ENCODE measurements at places on chromosomes 13 and 19.
A peak's percentile ranks its signal among the peaks of the same experiment; 100 is the strongest.

GRCh38 chr13:52848455-52849195 is at the start of gene PCDH8:
TSS of gene PCDH8 (minus strand) at chr13:52848640. CDS start at chr13:52848436, 204 bp downstream.
- no peak for DNase-seq

- DNase-seq = peak; percentile 94
Observed at GRCh38 chr13:40102854-40103253, 447.4 kb downstream of the COG6 start.

DNA sequence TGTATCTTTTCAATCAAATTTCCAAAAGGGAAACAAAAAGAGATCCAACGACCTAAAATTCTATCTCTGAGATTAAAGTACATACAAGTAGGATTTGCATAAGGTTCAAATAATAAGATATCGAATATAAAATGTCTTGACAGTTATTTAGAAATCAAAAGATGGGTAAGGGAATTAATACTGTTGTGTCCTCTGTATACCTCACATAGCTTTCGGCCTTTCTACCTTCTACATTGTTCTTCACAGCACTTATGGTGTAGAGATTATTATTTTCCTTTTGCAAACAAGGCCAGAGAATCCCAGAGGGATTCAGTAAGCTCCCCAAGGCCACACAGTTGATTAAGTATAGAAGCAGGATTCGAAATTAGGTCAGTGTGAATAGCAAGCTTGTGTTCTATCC is 403.6 kb downstream of the SPRY2 start:
- no peak for DNase-seq

GRCh38 chr19:19285686-19286085 is 12.6 kb upstream of the TM6SF2 start:
- DNase-seq = no peak

DNA sequence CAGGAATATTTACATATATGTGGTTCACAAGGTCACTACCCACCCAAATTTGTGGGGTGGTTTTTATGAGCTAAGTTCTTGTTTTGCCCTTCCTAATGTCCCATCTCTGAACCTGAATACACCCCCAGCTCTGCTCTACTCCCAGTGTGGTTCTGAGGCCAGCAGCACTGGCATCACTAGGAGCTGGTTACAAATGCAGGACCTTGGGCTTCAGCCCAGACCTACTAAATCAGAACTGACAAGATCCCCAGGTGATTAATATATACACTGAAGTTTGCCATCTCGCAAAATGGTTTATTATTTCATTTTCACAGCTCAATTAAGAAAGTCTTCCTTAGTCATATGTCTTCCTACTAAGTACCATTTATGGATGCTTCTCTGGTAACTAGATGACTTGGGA is 67.9 kb downstream of the FOXO1 start:
- no peak for DNase-seq

GRCh38 chr13:94583926-94584325 is 12.0 kb downstream of the TGDS start:
- no peak for DNase-seq

- DNase-seq = peak; percentile 63
Observed at GRCh38 chr19:19406878-19407632, 1.6 kb downstream of the GATAD2A start.

GRCh38 chr13:39550931-39551330 is 52.1 kb downstream of the LHFPL6 start:
- no peak for DNase-seq

DNA sequence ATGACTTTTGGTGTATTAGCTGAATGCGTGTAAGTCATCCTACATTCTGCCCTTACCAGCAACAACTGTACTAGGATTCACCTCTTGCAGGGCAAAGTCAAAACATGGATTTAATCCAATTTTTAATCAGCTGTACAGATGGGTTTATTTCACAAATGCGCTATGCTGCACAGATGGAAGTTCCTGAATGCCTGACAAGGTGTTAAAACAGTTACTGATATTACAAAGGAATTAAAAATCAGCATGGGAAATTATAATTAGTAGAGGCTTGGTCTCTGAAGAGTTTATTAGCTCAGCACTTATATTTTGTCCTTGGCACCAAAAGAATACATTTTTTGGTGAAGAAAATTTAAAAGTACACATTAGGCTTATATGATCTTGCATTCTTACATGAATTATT is 448.9 kb downstream of the PCDH9 start:
- DNase-seq = no peak

GRCh38 chr13:71785361-71785760 is 81.6 kb downstream of the DACH1 start:
- DNase-seq = no peak

- DNase-seq = no peak
Observed at GRCh38 chr13:90673746-90674145, 673.7 kb upstream of the MIR17HG start.

- peak; percentile 82 for DNase-seq
Observed at GRCh38 chr19:50368649-50369570, 3.5 kb upstream of the NAPSA start.

GRCh38 chr13:113002206-113002912 is 33.3 kb downstream of the MCF2L start:
- no peak for DNase-seq

DNA sequence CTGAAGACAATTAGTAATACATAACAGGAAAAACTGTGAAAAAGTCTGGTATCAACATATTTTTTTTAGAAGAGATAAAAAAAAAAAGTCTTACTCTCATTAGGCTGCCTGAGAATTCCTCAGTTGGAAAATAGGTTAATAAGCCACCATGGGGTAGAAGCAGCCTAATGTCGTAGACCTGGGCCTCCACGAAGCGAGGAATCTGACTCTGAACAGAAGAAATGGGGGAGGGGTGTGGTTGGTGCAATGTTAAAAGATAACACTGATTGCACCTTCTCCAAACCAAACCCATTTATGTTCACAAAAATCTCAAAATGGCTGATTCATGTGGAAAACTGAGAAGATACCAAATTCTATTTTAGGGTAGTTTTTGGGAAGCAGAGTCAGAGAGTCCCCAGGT is 62.4 kb downstream of the MPHOSPH8 start:
- DNase-seq = no peak

DNA sequence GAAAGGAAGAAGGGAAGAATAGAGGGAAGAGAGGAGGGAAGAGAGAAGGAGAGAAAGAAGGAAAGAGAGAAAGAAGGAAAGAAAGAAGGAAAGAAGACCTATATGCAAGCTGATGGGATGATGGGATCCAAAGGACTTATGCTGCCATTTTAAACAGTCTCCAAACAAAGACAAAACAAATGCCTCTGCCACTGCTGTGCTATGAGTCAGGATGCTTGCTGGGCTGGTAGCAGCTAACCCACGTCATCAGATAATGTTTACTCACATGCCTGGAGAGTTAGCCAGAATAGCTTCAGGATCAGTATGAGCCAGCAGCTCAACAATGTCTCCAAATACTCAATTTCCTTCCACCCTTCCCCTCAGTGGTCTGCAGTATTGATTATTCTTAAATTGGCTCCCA is 12.0 kb upstream of the ZNF274 start:
- DNase-seq = no peak

- DNase-seq = no peak
Observed at GRCh38 chr13:73338389-73338788, 279.6 kb downstream of the KLF5 start.

GRCh38 chr19:53961523-53962356 is 997 bp upstream of the CACNG8 start:
- no peak for DNase-seq

GRCh38 chr13:95352486-95352885 is 51.2 kb upstream of the ABCC4 start:
- DNase-seq = peak; percentile 1

DNA sequence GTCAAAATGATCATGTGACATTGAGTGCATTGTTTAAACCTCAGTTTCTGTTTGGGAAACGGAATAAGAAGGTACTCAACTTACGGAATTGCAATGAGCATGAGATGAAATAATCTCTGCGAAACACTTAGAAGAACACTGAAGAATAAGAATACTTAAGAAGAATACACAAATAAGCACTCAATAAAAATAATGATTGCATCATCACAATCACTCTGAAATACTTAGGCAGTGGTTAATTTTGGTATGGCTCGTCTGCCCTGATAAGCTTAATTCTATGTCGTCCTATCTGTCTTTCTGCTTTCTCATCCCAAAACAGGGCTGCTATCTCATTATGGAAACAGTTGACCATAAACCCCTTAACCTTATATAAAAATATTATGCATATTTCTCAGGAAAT is 823.6 kb downstream of the DIAPH3 start:
- DNase-seq = no peak

- DNase-seq = no peak
Observed at GRCh38 chr19:18119717-18120105, 22.1 kb downstream of the MAST3 start.

GRCh38 chr13:48532256-48532505 is 699 bp downstream of the RCBTB2 start:
- peak; percentile 69 for DNase-seq

DNA sequence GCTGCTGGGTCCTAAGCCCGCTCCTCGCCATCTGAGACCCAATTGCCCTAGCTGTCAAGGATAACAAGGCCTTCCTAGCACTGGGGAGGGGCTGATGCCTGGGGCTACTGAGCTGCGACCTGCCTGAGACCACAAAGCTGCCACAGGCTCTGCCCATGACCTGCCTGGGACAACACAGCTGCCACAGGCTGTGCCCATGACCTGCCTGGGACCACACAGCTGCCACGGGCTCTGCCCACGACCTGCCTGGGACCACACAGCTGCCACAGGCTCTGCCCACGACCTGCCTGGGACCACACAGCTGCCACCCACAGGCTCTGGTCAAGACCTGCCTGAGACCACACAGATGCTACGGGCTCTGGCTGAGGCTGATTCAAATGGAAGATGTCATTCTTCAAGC is 54.8 kb downstream of the EPS15L1 start:
- no peak for DNase-seq

GRCh38 chr13:26310470-26310869 is 56.5 kb downstream of the CDK8 start:
- DNase-seq = no peak

DNA sequence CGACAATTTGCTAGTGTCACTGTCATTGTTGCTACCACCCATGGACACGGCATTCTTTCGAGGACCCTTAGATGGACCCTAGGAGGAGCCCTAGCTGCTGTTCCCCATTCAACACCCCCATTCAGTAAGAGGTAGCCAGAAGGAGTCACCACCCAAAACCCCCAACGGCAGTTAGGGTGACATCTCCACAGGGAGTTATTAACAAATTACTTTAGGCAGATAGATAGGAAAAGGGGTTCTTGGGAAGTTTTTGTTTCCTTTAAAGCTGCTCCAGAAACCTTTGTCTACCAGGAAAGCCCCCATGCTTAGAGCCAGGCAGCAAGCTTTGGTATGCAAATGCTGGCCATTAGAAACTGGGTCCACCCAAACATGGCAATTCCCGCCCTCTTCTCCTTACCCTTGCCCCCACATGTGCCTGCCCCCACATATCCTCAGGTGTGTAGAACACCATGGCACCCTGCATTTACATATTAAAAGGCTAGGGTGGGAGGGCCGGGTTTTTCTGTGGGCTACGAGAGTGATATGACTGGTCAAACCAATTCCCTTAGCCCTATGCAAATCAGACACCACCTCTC is 190.9 kb downstream of the SLITRK6 start:
- no peak for DNase-seq

GRCh38 chr19:52748336-52748950 is 13.6 kb upstream of the ZNF611 start:
- DNase-seq = no peak

- DNase-seq = no peak
Observed at GRCh38 chr13:105929505-105929904, 606.0 kb downstream of the EFNB2 start.

DNA sequence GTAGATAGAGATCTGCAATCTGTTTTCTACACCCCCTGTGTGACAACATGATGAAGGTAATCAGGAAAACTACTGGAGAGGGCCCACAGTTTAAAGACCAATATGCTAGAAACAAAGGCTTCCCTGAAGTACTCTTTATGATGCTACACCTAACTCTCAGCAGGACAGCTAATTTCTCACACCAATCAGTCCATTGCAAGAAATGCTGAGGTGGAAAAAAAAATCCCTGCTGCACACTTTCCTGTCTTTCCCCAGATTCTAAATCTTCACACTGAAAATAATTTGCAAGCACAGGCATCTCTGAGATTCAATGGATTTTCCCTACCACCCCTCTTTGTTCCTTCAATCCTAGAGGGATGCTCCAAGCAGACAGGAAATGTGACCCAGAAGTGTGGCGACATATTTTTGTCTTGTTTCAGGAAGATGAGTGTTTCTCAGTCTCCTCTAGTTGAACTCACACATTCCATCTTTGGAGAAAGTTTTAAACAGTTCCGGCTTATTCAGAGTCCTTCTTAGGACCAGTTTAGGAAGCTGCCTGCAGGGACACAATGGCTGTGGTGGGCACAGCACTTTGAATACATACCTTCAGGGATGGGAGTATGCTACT is 671.6 kb downstream of the DIAPH3 start:
- DNase-seq = no peak

DNA sequence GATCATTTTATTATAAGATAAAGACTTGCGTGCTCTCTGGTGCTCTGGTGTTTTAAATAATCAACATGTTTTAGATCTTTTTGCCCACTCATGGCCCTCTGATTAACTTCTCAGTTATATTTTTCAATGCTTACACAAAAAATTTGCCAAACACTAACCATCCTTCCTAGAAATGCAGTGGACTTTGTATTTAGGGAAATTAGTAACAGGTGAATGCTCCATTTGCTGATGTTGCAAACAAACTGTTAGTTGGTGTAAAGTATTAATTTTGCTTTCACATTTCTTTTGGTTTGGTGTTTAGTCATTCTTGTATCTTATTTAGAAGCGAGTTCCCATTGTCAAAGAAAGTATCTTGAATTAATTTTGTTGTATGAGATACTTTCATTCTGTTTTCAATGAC is 2.7 kb downstream of the KL start:
- DNase-seq = no peak

DNA sequence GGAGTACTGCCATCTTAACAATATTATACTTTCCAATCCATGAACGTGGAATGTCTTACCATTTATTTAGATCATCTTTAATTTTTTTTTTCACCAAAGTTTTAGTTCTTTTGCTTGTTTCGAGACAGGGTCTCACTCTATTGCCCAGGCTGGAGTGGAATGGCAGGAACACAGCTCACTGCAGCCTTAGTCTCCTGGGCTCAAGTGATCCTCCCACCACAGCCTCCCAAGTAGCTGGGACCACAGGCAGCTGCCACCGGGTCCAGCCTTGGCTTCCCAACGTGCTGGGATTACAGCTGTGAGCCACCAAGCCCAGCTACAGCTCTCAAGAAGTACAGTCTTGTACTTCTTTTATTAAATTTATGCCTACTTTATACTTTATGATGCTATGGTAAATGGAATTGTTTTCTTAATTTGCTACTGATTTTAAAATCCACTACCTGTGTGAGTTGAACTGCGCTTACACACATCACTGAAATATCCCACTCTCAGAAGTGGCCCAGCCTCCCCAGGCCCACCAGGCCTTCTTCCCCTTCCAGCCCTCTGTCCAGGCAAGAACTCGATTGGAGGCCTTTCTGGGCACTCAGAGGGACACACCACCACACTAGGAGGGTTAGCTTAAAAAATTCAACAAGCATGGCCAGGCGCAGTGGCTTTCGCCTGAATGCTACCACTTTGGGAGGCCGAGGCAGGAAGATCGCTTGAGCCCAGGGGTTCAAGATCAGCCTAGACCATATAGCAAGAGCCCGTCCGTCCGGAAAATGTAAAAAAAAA is 1.0 kb upstream of the PGLS start:
- no peak for DNase-seq

Measured in kidney glomerular epithelial cell (primary cell).